Uterus (tissue), 4 donors: ENCODE measurements at places on chromosomes 7 and 10. TPM values are rescaled to one million over a fixed set of nuclear protein-coding genes. Genes with fewer than 3 reads are reported as not detected.

GRCh38 chr10:13221572-13221971 lies 12.6 kb downstream of the UCMA start:
- no peaks in the 10 kb centered on the region for H3K4me1 ChIP-seq
- H3K4me3 ChIP-seq = no peak overlapping the region
- H3K36me3 ChIP-seq = no peaks in the 10 kb centered on the region
- no peak for DNase-seq

Gene TMEM26
- total RNA-seq = 35.7 TPM

DNA sequence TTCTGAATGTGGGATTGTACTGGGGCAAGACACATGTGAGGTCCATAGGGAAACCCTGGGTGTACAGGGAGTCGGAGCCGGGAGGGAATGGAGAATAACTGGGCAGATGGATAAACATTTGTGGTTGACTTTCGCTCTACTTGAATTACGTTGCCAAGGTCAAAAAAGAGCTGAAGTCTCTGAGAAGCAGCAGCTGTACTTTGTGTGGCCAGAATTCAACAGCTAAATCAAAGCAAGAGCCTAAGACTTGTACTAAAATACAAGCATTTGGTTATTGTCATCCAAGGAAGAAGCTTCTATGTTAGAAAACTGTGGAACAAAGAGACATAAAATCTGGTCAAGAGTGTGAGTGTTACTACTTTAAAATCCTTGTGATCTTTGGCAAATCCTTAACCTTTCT lies 457.2 kb downstream of the ARL4A start:
- H3K4me1 ChIP-seq = no peaks in the 10 kb centered on the region
- H3K36me3 ChIP-seq = no peaks in the 10 kb centered on the region
- H3K27me3 ChIP-seq = no peaks in the 10 kb centered on the region
- no peak for DNase-seq
- H3K27ac ChIP-seq = no peak overlapping the region

GRCh38 chr7:30867483-30867882 lies 44.2 kb upstream of the AQP1 start:
- DNase-seq = no peak
- no peaks in the 10 kb centered on the region for H3K36me3 ChIP-seq
- H3K4me3 ChIP-seq = no peak overlapping the region
- H3K27ac ChIP-seq = peak overlapping the region; percentile 22
- H3K27me3 ChIP-seq = no peaks in the 10 kb centered on the region

Gene SSC4D
- 0.37 TPM for total RNA-seq

GRCh38 chr7:32154797-32155196 lies 84.6 kb upstream of the PDE1C start:
- H3K27me3 ChIP-seq = no peaks in the 10 kb centered on the region
- no peak for DNase-seq
- no peak overlapping the region for H3K27ac ChIP-seq
- no peaks in the 10 kb centered on the region for H3K4me1 ChIP-seq
- H3K36me3 ChIP-seq = no peaks in the 10 kb centered on the region
- H3K4me3 ChIP-seq = no peak overlapping the region

GRCh38 chr10:118307220-118307619 lies 34.9 kb downstream of the FAM204A start:
- peaks cover 8% of the 10 kb centered on the region for H3K4me1 ChIP-seq
- no peak for DNase-seq
- H3K27ac ChIP-seq = peak overlapping the region; percentile 75
- H3K27me3 ChIP-seq = no peaks in the 10 kb centered on the region
- H3K36me3 ChIP-seq = no peaks in the 10 kb centered on the region
- H3K4me3 ChIP-seq = no peak overlapping the region

- H3K27ac ChIP-seq = no peak overlapping the region
- no peaks in the 10 kb centered on the region for H3K4me1 ChIP-seq
- no peaks in the 10 kb centered on the region for H3K36me3 ChIP-seq
- no peak for DNase-seq
- no peak overlapping the region for H3K4me3 ChIP-seq
Measured at GRCh38 chr10:24824536-24824935, 100.8 kb upstream of the ARHGAP21 start.

Gene GCK
- total RNA-seq = 0.29 TPM

Gene MEST
- total RNA-seq = 462 TPM

Gene C10orf105
- 0.07 TPM for total RNA-seq

Gene GIMAP7
- total RNA-seq = 26.8 TPM

- DNase-seq = no peak
- no peaks in the 10 kb centered on the region for H3K27me3 ChIP-seq
- H3K36me3 ChIP-seq = no peaks in the 10 kb centered on the region
- H3K4me1 ChIP-seq = no peaks in the 10 kb centered on the region
- no peak overlapping the region for H3K27ac ChIP-seq
- no peak overlapping the region for H3K4me3 ChIP-seq
Measured at GRCh38 chr10:77578583-77579227, 58.9 kb downstream of the KCNMA1 start.

- H3K27me3 ChIP-seq = no peaks in the 10 kb centered on the region
- peak; percentile 31 for DNase-seq
- H3K27ac ChIP-seq = no peak overlapping the region
- H3K36me3 ChIP-seq = no peaks in the 10 kb centered on the region
Measured at GRCh38 chr10:27223964-27224363, 16.6 kb downstream of the ACBD5 start.
